ENCODE measurements at places on chromosomes 3 and 15.

DNA sequence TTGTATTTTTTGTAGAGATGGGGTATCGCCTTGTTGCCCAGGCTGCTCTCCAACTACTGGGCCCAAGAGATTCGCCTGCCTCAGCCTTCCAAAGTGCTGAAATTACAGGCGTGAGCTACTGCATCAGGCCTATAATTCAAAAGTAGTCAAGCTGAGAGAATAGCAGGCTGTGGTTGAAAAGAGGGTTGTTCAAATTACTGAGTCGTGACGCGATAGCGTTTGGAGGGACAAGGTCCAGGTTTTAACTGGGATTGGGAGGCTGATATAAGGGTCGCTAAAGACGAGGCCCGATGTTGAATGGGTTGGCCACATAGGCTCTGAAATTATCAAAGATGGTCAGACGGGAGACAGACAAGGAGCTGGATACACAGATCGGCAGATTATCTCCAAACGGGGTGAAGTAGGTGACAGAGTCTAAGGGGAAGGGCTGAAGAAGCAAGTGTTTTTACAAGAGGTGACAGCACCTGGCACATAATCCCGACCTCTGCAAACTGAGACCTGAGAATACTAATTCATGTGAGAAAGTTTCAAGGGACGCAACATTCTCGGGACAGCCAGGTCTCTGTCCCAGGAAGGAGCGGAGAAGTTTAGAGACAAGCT is 759 bp upstream of the ARID3B start:
- DNase-seq: no peak

DNA sequence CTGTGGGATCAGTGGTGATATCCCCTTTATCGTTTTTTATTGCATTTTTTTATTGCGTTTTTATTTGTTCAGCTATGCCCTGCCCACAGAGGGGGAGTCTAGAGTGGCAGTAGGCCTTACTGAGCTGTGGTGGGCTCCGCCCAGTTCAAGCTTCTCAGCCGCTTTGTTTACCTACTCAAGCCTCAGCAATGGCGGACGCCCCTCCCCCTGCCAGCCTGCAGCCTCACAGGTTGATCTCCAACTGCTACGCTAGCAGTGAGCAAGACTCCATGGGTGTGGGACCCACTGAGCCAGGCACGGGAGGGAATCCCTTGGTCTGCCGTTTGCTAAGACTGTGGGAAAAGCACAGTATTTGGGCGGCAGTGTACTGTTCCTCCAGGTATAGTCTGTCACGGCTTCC is 500.6 kb upstream of the MCTP2 start:
- no peak for DNase-seq

GRCh38 chr3:184015381-184016019 is 2.2 kb downstream of the ABCC5 start:
- no peak for DNase-seq

DNA sequence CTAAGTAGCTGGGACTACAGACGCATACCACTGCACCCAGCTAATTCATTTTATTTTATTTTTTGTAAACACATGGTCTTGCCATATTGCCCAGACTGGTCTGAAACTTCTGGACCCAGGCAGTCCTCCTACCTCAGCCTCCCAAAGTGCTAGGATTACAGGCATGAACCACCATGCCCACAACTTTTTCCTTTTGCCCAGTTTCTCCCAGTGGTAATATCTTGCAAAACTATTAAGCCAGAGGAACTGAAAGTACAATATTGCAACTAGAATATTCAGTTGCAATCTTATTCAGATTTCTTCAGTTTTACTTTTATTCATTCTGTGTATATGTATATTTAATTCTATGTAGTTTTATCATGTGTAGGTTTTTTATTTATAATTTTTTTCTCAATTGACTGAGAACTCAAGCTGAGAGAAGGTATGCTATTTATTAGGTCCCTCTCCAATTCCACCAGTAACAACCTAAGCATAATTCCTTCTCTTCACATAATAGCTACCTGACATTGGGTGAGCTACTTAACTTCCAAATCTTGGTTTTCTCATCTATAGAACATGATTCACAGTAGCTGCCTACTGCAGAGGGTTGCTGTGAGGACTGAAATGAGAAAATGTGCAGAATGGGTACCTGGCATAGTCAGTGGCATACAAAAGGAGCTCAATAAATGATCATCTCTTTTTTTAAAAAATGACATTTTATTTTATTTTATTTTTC is 30.8 kb downstream of the KLHL18 start:
- no peak for DNase-seq

GRCh38 chr3:67415511-67415910 is 238.9 kb downstream of the SUCLG2 start:
- DNase-seq: no peak

DNA sequence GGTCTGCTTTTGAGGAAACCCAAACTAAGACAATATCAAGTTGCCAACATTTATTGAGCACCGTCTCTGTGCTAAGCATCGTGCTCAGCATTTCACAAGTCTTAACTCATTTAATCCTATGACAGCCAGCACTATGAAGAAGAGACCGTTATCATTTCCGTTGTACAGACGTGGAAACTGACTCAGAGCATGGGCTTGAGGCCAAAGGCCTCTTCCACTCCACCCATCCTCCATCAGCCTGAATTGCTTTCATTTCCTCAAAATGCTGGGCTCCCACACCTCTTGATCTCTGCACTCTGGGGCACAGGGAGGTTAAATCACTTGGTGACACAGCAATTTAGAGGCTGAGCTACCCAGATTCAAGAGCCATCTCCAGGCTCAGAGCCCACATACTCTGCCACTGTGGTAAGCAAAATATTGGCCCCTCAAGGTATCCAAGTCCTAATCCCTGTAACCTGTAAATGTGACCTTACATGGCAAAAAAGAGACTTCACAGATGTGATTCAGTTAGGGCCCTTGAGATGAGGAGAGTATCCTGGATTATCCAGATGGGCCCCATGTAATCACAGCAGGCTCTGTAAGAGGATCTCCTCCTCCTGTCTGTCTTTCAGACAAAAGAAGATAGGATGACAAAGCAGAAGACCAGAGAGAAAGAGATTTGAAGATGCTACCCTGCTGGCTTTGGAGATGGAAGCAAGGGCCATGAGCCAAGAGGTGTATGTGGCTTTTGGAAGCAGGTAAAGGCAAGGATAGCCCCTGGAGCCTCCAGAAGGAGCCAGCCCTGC is 24.3 kb upstream of the FLNB start:
- no peak for DNase-seq

- DNase-seq: no peak
Observed at GRCh38 chr15:69546182-69546581, 93.6 kb downstream of the RPLP1 start.

- DNase-seq: no peak
Observed at GRCh38 chr3:53142986-53143385, 12.8 kb upstream of the RFT1 start.

DNA sequence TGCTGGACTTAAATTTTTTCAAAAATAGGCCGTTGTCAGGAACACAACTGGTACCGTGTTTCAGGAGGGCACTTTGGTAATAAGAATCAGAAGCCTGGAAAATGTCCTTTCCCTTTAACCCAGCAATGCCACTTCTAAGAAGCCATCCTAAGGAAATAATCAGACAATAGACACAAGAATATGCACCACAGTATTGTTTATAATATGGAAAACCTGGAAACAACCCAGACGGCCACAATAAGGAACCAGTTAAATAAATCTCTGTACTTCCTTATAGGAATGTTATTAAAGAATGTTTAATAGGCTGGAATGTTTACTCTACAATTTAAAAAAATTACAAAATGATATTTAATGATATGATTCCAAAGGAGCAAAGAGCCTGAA is 30.4 kb upstream of the ATP1B3 start:
- no peak for DNase-seq

GRCh38 chr3:73999501-73999900 is 374.8 kb upstream of the PDZRN3 start:
- DNase-seq: no peak

GRCh38 chr3:59803268-59803667 is 753.4 kb upstream of the CFAP20DC start:
- DNase-seq: no peak

GRCh38 chr3:38038447-38038911 is 529 bp upstream of the DLEC1 start:
- no peak for DNase-seq

DNA sequence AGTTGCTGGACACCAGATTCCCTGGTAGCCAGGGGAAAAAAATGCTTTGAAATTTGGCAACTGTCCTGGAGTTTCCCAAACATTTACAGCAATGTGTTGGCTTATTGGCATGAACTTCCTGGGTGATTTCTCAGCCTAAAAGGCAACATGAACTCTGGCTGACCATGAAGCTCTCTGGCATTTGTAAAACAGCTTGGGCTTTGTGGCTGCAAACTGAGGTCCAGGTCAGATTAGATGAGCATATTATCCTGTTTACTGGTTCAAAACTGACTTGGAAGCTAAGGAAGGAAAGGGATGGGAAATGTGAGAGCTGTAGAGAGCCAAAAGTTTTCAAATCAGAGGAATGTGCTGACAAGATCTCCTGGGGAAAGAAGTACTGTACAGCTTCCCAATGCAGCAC is 139.0 kb downstream of the P3H2 start:
- DNase-seq: no peak

- DNase-seq: no peak
Observed at GRCh38 chr3:113659101-113659541, 37.3 kb downstream of the USF3 start.

DNA sequence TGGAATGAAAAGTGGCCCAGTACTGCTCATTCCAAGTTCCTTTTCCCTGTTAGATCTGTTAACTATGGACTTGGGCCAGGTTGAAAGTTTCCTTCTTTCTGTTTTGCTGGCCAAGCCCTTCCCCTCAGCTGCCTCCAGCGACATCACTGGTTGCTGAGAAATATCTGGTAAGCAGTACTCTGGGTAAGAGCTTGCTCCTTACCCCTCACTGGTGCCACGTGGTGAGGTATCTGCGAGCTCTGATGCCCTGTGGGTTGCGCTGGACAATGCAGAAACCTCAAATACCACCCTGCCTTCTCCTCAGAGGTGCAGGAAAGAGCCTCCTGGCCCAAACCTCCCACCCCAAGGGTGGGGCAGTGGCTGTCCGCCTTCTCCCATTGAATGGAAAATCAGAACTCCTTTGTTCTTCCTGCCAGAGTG is 42.9 kb upstream of the APH1B start:
- DNase-seq: no peak

GRCh38 chr3:126621627-126622345 is 33.1 kb downstream of the TXNRD3 start:
- no peak for DNase-seq

GRCh38 chr15:64948916-64949315 is 37.2 kb downstream of the ANKDD1A start:
- DNase-seq: no peak

GRCh38 chr15:73771385-73772045 is 18.4 kb upstream of the INSYN1 start:
- no peak for DNase-seq

DNA sequence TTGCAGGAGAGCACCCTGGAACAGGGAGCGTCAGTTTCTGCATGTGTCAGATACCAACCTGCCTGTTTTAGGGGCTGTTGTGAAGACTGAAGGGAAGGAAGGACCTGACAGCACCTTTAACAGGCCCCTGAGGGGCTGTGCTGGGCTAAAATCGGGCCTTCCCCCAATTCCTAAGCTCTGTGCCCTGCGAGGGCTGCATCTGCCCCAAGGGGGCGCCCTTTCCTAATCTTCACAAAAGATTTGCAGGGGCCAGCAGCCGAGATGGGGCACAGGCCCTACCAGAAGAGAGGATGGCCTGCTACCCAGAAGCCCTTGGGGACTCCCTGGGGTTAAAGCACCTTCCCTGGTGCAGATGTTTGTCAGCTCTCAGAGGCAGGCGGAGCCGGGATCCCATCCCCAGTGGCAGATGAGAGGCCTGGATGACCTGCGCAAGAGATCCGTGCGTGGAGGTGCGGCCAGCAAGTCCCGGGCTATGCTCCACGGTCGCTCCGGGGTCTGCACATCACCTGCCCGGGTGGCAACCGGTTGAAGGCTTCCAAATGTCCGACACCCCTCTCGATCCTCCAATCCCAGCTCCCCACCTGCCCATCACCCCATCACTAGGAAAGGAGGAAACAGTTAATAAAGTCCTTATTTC is 53.6 kb downstream of the RHCG start:
- DNase-seq: peak; percentile 16

Data from stimulated activated CD4-positive, alpha-beta T cell treated with anti-CD3 and anti-CD28 coated beads, Interleukin-1b, Interleukin-23, amount 100 ng/mL, for 1 hour (primary cell).